ENCODE measurements at places on chromosomes 16 and 17.

- DNase-seq = no peak
Measured at GRCh38 chr16:51119973-51120729, 30.9 kb downstream of the SALL1 start.

- no peak for DNase-seq
Measured at GRCh38 chr17:57138956-57139576, 54.0 kb downstream of the AKAP1 start.

DNA sequence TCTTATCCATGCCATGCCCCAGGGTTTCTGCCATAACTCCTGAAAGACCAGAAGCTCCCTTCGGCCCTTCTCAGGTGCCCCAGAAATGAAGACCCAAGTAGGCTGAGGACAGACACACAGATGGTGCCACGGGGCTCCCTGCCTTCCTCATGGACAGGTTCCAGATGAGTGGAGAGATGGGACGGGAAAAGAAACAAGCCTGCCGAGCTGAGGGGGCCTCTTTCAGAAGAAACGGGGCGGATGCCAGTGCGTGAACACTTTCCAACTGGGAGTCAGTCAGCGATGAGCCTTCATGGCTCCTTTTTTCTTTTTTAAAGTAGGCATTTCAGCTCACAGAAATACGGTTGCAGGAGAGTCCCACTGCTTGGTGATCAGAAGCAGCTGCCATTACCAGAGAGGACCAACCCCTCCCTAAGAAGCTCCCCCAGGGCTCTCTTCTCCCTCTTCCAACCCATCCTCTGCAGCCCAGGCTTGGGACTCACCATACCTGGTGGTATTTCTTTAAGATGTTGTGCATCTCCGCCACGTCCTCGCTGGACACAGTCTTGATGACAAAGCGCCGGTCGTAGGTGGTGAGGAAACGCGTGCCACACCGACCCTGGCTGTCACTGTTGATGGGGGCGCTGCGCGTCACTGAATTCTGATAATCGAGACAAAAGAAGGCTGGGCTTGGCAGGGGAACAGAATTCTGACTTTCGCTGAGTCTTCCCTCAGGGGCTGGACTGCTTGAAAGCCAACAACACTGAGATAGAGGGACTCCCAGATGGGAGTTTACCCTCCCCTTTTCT is 19.2 kb downstream of the PIP4K2B start:
- DNase-seq = no peak

GRCh38 chr17:15483431-15483830 is 16.0 kb upstream of the CDRT4 start:
- no peak for DNase-seq

GRCh38 chr17:30950669-30951399 is 20.0 kb upstream of the RNF135 start:
- DNase-seq = no peak

- DNase-seq = no peak
Measured at GRCh38 chr16:50160495-50161164, 7.5 kb downstream of the TENT4B start.

DNA sequence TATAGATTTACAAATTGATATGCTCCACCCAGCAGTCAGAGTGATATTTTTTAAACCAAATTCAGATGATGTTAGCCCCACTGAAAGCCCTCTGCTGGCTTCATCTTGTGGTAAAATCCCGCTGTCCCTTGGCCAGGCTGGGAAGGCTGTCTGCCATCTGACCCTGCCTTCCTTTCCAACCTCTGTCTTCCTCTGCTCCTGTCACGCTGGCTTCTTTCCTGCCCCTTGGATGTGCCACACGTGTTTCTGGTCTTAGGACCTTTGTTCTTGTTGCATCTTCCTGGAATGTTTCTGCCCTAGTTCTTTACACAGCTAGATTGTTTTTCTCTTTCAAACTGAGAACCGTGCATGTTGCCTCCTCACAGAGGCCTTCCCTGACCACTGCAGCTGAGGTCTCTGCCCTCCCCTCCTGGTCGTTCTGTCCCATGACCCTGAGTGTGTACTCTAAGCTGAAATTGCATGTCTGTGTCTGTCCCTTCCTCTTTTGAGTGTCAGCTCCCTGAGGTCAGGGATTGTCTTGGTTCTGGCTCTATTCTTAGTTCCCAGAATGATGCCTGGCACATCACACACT is 11.4 kb downstream of the NT5M start:
- no peak for DNase-seq

DNA sequence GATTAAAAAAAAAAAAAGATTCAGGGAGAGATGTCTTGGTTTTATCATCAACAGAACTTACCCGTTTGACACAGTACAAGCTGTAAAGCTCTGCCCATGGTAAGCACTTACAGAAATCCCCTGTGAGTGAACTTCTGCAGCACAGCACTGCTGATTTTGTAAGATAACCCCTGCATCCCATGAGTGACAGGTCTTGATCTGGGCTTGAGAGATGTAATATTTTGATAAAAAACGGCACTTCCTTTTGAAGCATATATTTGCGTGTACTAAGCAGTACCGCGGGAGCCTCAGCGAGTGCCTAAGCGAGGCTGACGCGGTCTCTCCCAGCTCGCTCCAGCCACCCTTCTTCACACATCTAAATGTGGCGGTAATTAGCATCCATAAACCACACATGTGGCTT is 50.5 kb downstream of the IKZF3 start:
- DNase-seq = peak; percentile 83

- no peak for DNase-seq
Measured at GRCh38 chr17:43219746-43220380, 8.2 kb downstream of the TMEM106A start.

GRCh38 chr16:88790312-88791211 is 5.5 kb upstream of the PIEZO1 start:
- peak; percentile 61 for DNase-seq

DNA sequence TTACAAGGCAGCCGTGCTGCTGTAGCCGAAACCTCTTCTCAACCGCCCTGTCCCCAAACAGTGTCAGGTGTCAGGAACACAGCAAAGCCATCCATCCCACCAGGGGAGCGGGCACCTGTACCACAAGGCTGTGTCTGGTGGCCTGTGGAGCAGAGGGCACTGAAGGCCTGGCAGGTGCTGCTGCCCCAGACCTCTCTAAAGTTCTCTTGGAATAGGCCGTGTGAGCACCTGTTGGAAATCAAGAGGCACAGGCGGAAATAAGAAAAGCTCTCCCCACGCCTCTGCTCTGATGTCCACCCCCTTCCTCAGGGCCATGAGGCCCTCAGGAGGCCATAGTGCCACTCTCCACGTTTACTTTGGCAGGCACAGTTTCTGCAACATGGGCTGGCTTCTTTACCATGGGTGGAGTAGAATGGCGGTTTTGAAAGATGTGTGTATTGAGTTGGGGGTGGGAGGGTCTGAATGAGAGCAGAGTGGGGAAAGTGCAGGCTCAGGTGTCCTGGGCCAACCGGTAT is 99.9 kb upstream of the ZNF750 start:
- no peak for DNase-seq

DNA sequence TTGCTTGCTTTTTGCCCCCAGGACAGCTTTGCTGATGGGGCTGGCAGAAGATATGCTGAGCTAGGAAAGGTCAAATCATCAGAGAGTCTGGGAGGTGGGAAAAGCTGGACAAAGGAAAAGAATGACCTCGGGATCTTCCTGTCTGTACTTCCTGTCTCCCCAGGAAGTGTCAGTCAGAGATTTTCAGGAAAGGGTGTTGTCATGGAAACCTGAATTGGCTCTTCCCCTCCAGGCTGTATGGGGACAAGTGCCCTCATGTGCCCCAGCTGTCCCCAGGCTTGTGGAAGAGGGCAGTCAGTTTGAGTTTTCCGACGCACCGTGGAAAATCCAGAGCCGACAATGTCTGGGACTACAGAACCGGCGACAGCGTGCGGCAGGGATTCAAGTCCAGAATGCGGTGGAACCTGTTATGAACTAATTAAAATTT is 122.7 kb upstream of the ZFHX3 start:
- DNase-seq = no peak

- DNase-seq = no peak
Measured at GRCh38 chr17:8465759-8466158, 30.1 kb downstream of the NDEL1 start.

All from central memory CD4-positive, alpha-beta T cell (primary cell).